ENCODE measurements at places on chromosomes 7 and 10.

DNA sequence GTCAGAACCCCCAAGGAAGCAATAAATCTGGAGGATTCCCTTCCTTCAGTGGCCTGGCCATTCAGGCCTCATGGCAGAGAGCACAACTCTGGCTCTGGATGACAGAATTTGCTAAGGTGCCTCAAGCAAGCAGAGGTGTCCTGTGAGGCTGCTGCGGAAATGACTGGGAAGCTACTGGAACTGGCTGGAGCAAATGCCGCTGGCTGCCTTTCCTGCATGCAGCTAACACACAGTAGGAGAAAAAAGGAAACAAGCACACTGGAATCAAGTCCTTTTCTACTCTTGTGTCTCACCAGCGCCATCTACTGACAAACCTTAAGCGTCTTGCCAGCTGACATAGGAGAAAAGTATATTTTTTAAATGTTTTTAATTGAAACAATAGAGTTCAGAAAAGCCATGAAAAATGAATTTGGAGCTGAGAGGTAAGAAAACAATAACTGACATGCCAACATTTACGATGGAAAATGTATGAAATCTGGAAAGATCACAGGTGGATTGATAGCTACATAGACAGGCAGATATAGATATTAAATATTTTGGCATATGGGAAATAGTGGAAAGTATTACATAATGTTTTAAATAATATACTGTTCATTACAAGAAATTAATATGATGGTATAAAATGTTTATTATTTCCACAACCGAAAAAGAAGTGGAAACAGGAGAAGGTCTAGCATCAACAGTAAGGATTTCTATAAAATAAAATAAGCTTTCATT is 951.6 kb downstream of the ANKRD7 start:
- DNase-seq: no peak

DNA sequence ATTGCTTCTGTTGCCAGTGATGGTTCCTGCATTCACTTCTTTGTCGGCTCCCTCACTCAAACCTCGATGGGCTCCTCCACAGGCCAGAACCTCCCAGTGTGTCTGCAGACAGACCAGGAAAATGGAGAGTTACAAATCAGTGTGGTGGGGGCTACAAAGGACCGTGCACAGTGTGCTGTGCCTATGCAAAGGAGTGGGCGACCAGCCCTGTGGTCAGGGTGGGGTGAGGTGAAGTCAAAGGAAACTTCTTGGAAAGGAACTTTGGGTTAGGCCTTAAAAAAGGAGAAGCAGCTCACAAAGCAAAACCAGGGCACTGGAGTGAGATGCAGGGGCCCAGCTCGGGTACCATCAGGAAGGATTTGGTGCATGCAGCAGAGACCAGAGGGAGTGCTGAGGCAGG is 304.3 kb upstream of the ZMIZ1 start:
- no peak for DNase-seq

- DNase-seq: no peak
Measured at GRCh38 chr7:130084037-130084875, 13.9 kb downstream of the KLHDC10 start.

- DNase-seq: no peak
Measured at GRCh38 chr7:151920488-151920887, 35.8 kb upstream of the GALNTL5 start.

DNA sequence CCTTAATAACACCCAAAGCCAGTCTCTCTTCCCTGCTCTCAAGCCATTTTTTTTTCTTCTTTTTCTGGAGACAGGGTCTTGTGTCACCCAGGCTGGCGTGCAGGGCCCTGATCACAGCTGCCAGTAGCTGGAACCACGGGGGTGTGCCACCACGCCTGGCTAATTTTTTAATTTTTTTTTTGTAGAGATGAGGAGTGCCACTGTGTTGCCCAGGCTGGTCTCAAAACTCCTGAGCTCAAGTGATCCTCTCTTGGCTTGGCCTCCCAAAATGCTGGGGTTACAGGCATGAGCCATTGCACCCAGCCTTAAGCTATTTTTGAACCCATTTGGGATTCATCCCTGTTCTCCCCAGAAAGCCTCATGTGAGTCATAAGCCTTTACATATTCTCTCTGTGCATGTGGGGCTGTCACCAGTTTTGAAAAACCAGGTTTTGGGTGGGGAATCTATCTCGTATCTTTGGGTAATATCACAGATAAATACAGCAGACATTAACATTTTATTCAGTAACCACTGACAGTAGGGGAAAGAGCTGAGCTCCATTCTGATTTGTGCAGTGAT is 15.5 kb downstream of the ZNF487 start:
- DNase-seq: no peak

- no peak for DNase-seq
Measured at GRCh38 chr10:97889461-97890265, 40.0 kb downstream of the GOLGA7B start.

- no peak for DNase-seq
Measured at GRCh38 chr10:92641492-92641891, 48.3 kb upstream of the HHEX start.

DNA sequence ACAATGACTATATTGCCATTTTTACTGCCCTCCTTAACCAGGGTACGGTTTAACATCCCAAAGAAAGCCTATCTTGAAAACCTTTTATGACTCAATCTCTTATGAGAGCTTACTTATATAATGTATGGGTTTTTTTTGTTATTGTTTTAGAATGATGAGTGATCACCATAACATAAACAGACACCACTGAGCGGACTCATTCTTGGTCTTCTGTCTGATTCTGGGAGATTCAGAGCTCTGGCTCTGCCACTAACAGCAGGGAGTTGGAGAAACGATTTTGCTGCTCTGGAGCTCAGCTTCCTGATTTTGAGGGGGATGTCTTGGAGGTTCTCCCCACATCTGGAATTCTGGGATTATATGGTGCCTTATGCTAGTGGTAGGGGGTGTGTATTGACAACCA is 244.1 kb downstream of the FRMD4A start:
- no peak for DNase-seq

- DNase-seq: no peak
Measured at GRCh38 chr10:43212043-43212721, 54.7 kb downstream of the RASGEF1A start.

DNA sequence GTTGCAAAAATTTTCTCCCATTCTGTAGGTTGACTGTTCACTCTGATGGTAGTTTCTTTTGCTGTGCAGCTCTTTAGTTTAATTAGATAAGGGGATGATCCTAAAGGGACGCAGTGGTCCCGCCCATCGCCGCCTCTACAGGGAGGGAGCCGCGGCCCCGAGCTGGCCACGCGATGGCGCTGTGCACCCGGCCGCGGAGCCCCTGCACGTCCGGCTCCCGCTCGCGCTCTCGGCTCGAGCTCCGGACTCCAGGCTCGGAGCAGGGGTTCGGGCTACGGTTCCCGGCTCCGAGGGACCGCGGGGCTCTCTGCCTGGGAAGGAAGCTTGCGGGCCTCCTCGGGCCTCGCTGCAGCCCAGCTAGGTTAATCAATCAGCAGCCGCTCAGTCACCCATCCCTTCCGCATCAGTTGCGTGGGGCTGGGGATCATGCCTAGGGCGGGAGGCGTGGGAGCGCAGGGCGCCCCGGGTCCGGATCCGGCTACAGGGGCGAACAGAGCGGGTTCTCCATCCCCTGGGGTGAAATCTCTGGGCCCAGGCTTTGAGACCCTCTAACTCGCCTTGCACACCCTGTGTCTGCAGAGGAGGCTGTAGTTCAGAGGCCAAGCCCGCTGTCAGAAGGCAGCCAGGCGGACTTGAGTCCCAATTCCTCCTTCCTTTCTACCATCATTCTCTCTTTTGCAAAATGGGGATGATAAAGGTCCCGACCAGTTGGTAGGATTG is 97.9 kb downstream of the WDR11 start:
- DNase-seq: peak; percentile 41

DNA sequence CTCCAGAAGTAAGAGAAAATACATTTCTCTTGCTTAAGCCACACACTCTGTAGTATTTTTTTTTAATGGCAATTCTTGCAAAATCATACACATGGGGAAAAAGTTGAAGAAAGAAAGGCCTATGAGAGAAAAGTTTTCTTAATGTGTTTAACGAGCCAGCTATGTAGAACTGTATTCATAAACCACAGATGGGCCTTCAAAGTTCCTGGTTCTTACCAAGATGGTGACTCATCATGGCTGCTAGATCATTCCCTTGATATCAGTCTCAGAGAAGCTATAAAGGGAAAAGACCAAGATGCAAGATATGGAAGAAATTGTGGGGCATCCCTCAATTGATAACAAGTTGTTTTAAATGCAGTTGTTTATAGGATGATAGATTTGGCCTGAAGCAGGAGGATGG is 992.7 kb upstream of the MBL2 start:
- DNase-seq: no peak

- DNase-seq: no peak
Measured at GRCh38 chr7:54964136-54964535, 54.7 kb upstream of the EGFR start.

DNA sequence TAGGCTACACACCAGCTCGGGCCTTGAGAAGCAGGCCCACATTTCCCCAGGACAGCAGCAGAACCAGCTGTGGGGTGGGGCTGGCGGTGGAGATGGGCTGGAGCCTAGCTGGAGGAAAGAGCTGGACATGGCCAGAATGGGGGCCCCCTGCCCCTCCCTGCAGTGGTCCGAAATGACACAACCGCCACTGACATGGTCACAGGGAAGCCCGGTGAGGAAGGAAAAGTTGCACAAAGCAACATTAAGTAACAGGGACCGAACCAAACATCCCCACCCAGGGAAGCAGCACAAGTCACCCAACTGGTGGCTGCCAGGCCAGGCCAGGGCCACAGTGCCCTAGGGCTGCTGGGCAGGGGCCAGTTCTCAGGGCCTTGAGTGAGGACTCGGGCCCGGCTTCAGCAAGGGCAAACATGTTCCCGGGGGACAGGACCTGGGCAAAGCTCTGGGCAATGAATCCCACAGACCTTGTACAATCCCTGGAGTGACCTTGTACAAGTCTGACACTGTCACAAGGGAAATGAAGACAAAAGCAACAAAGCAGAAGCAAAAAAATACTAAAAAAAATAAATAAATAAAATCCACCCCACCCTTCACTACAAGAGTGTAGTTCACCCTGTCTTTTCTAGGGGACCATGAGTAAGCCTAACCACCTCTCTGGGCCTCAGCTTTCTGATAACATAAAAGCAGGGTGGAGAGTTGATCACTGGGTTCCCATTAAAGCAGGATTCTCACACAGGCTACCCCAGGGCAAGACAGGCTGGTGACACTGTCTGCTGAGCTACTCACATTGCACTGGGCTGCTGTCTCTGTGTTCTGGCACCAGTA is 33.0 kb downstream of the PSAP start:
- DNase-seq: no peak

GRCh38 chr10:129334266-129334665 is 132.8 kb upstream of the MGMT start:
- DNase-seq: no peak

GRCh38 chr10:28685717-28686116 is 8.4 kb downstream of the BAMBI start:
- no peak for DNase-seq

- DNase-seq: no peak
Measured at GRCh38 chr7:137962875-137963507, 38.9 kb downstream of the CREB3L2 start.

- DNase-seq: no peak
Measured at GRCh38 chr7:18437101-18437500, 58.4 kb upstream of the HDAC9 start.

DNA sequence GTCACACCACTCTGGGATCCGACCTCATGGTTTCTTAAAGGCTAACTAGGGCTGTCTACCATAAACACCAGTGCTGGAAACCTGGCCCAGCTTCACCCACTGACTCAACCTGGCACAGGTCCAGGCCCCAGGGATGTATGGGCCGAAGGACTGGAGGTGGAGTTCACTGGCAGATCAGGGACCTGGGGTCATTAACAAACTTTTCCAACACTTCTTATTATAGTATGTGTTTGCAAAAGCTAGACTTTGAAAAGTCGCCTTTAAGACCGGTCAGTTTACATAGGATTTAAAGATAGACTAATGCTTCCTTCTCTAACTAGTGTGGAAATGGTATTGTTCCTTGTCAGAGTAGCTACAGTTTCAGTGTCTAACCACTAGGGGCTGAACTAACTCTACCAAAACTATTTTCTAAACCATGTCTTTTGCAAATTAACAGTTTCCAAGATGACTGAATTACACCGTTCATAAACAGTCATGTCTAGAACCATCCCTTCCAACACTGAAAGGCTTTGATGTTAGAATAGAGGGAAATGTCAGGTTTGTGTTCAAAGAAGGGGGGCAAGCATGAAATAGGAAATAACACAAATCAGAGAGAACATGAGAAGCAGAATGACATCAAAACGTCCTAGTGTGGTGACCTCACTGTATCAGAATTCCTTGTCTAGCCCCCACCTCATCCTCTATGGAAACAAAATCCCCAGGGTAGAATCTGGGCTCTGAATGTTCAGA is 29.7 kb downstream of the STN1 start:
- peak; percentile 72 for DNase-seq

DNA sequence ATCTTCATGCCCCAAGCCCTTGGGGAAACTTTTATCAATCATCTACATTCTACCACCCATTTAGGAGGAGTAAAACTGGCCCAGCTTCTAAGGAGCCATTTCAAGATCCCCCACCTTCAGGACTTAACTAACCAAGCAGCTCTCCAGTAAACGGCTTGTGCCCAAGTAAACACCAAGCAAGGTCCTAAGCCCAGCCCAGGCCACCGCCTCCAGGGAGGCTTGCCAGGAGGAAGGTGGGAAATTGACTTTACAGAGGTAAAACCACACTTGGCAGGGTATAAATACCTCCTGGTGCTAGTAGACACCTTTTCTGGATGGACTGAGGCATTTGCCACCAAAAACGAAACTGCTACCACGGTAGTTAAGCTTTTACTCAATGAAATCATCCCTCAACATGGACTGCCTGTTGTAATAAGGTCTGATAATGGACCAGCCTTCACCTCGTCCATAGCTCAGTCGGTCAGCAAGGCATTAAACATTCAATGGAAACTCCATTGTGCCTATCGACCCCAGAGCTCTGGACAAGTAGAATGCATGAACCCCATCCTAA is 5.6 kb downstream of the AKR1B15 start:
- DNase-seq: no peak

DNA sequence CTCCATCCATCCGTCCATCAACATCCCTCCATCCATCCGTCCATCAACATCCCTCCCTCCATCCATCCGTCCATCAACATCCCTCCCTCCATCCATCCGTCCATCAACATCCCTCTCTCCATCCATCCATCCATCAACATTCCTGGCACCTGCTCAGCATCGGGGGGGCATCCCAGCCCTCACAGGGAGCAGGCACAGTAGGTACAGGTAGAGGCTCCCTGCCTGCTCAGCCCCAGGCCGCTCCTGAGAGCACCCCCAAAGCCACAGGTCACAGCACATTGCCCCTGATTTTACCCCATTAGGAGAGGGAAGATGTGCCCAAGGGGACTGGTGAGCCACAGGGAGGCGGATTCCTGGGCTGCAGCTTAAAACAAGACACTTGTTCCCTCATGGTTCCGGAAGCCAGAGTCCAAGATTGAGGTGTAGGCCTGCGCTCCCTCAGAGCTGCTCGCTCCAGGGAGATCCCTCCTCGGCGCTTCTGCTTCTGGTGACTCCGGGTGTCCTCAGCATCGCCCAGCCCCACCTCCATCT is 21.1 kb upstream of the CFAP46 start:
- no peak for DNase-seq

- DNase-seq: no peak
Measured at GRCh38 chr7:108464743-108465142, 8.5 kb upstream of the NRCAM start.
